Hindlimb muscle (tissue), 1 donor: ENCODE measurements at places on chromosomes 11 and 22. TPM values are rescaled to one million over a fixed set of nuclear protein-coding genes. Genes with fewer than 3 reads are reported as not detected.
A peak's percentile ranks its signal among the peaks of the same experiment; 100 is the strongest.

Gene CDC45
- 7.4 TPM for polyA plus RNA-seq

Gene CHADL
- polyA plus RNA-seq: 4.9 TPM

Gene OR52E8
- polyA plus RNA-seq: not detected

Gene CXCR5
- not detected for polyA plus RNA-seq

Gene CDKN1C
- 250 TPM for polyA plus RNA-seq

Gene TOMM22
- polyA plus RNA-seq: 89.3 TPM

Gene ANKK1
- polyA plus RNA-seq: 0.26 TPM

Gene KLHDC7B
- polyA plus RNA-seq: not detected

DNA sequence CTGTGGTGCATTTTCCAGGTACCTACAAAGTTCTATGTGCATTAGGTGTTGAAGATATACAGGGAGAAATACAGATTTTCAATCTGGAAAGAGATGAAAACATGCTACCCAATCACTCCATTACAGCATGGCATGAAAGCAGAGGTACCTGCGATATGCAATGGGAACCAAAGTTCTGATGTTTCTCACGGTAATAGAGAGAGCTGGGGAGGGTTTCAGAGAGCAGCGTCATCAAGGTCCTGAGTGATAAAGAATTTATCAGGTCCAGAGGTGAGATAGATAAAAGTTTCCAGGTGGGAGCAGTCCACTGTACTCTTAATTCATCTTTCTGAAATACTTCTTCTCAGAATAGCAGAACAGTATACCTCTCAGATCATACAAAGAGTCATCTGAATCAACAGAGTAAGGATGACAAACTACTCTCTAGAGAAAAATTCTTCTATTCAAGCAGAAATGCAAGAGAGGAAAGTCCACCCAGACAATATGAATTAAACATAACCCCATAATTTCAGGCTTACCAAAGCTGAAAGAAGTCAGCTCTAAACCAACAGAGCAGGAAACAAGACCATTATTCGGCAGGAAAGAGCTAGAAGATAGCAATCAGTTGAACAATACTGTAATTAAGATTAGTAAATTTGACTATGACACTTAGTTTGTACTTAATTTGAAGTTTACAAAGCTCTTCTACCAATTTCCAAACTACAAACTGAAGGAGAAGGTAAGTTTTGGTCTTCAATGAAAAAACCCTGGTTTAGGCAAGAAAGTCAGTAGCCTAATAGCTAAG lies 12.8 kb downstream of the CTSC start:
- DNase-seq: no peak

DNA sequence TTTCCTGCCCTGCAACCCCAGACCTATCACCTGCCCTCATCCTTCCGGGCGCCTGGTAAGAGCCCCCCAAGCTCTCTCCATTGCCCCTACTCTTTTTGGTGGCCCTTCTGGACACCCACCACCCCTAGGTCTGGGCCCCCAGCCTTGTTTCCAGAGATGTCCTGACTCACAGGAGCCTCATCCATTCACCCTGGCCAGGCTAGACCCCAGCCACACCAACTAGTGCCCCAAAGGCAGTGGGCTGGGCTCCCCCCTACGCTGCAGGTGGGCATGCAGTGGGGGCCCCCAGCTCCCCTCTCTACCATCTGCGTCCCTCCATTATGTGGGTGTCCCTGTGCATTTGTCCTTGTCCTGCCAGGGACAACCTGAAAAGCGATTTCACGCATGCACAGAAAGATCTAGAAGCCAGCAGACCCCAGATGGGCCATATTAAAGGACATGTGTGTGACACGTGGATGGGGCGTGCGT lies 1.4 kb downstream of the MRGPRF start:
- no peak for DNase-seq

- DNase-seq: no peak
Observed at GRCh38 chr22:44956840-44957767, 52.7 kb downstream of the PHF21B start.

DNA sequence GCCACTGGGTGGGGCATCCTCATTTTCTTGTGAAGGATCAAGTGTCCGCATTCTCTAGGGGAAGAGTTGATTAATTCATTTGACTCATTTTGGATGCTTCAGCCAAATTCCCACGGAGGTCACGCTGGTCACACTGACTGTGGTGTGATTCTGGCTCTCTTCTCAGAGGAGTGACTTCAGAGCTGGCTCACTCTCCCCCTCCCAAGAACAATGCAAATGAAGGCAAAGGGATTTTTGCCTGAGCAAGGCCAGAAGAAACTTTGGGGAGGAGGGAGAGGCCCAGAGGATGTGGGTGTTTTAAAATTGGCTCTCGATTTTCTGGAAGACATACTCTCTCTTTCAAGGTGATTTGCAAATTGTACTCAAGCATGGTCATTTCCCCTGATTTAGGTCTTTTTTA lies 51.1 kb upstream of the LMO2 start:
- no peak for DNase-seq

- DNase-seq: no peak
Observed at GRCh38 chr11:9169595-9170295, 78.3 kb upstream of the SCUBE2 start.

DNA sequence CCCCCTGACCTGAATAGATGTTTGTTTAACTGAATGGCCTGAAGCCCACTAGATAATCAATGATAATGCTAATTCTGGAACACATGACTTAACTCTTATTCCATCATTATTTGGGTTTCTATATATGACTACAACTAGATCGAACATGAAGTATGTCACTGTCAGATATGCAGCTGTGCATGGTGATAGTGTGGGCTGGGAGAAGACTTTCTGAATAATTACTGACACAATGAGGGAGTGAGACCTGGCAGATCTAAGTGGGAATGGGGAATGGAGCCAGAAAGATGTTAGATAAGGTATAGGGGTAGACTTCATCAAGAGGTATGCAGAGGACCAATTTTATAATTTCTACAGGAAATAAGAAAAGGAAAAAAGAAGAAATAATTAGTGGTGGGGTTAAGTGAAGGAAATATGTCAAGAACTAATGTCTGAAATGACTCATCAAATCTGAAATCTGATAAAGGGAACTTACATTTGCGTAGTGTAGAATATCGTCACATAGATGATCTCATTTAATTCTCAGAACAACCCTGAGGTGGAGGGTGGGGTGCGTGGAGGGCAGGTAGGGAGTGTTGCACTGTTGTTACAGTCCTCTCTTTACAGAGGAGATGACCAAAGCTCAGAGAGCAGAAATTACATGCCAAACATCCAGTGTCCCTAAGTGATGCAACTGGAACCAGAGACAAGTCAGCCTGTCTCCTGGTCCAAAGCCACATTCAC lies 68.2 kb upstream of the EED start:
- DNase-seq: no peak

DNA sequence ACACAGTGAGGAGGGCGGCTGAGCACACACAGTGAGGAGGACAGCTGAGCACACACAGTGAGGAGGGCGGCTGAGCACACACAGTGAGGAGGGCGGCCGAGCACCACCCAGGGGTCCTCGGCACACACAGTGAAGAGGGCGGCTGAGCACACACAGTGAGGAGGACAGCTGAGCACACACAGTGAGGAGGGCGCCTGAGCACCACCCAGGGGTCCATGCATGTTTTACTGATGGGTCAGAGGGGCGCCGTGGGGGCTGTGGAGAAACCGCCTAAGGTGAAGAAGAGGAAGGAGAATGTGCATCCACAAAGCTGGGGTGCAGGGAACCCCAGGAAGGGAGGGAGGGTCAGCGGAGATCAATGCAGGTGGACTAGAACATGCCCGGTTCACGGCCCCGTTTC lies 461.8 kb downstream of the BRD1 start:
- no peak for DNase-seq

GRCh38 chr11:118996926-118997626 lies 862 bp upstream of the CENATAC start:
- DNase-seq: peak; percentile 34

GRCh38 chr11:3087373-3087772 lies 30.1 kb upstream of the CARS1 start:
- DNase-seq: no peak

DNA sequence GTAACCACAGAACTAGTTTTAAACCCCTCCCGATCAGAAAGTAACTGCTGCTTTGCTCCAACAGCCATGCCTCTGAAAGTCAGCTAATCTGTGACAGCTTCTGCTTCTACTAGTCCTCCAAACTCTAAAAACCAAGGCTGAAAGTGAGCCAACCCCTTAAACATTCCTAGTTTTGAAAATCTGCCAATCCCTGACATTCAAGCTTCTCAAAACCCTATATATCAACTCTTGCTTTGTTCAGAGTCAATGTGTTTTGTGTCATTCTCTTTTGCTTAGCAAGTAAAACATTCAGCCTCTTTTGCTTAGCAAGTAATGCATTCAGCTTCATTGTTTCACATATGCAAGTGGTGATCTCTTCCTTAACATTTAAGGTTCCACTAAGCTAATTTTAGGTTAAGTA lies 56.9 kb downstream of the ATG16L2 start:
- no peak for DNase-seq

- peak; percentile 30 for DNase-seq
Observed at GRCh38 chr22:35893698-35894097, 134.9 kb downstream of the RBFOX2 start.

GRCh38 chr11:76677458-76677765 lies 6.9 kb upstream of the LRRC32 start:
- no peak for DNase-seq

DNA sequence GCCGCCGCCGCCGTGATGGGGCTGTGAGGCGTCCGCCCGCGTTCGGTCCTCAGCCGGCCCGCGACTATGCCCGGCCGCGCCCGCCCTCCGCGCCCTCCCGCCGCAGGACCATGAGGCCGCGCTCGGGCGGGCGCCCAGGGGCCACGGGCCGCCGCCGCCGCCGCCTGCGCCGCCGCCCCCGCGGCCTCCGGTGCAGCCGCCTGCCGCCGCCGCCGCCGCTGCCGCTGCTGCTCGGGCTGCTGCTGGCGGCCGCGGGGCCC lies 215 bp downstream of the ZNRF3 start:
- no peak for DNase-seq

DNA sequence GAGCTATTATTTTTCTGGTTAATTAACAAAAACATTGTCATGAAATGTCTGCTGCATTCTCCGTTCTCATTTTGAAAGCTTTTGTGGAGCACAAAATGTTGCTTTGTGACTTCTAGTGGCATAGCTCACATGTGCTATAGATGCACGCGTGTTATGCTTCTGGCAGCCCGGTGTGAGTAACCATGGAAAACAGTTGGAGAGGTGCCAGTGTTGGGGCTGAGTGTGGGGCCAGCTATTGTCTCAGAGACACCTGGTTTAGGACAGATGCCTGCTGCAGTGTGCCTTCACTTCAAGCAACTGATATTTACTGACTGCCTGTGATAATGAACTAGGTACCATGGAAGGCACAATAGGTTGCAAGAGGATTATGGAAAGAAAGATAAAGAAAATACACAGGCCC lies 760.6 kb downstream of the NTM start:
- peak; percentile 6 for DNase-seq

DNA sequence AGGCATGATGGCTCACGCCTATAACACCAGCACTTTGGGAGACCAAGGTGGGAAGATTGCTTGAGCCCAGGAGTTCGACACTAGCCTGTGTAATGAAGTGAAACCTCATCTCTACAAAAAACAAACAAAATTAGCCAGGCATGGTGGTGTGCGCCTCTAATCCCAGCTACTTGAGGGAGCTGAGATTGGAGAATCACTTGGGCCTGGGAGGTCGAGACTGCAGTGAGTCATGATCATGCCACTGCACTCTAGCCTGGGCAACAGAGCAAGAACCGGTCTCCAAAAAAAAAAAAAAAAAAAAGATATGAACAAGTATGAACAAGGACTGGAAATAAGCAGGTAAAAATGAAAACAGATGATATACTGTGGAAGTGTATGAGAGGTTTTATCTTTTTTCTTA lies 54.1 kb upstream of the SOX6 start:
- DNase-seq: no peak
